ENCODE measurements at places on chromosomes 3 and 15. TPM values are rescaled to one million over a fixed set of nuclear protein-coding genes. Genes with fewer than 3 reads are reported as not detected.

GRCh38 chr15:73948982-73949381, 22.7 kb downstream of the LOXL1 start:
- DNase-seq = no peak

DNA sequence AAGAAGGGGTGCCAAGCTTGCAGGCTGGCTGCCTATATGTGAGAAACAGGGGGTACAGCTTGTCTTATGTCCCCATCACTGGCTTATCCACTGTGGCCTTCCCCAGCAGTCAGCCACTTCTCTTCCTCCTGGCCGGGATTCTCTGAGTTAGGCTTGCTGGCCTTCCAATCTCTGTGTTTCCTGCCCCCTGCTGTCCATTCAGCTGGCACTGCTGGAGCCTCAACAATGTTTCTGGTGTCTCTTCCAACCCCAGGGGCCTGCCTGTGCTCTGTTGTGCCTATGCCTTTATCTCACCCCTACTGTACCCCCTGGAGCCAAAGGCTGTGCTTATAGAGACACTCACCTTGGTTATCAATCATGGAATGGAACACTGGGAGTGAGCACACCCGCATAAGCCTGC, 36.5 kb downstream of the ANAPC13 start:
- no peak for DNase-seq

DNA sequence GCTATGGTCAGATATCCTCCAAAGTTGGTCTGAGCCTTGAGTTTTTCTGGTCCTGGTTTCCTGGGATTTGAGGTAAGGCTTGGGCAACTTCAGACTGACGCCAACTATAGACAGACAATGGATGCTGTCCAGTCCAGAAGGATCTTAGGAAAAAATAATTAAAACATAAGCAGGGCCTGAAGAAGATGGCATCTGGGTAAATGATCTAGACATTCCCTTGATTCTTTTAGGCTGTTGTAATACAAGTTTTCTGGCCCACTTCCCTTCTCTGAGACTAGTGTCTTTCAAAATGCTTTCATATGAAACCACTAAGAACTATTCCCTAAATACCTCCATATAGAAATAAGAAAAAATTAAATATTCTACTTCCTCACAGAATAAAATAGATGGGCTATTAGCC, 47.7 kb upstream of the PLXND1 start:
- peak; percentile 8 for DNase-seq

DNA sequence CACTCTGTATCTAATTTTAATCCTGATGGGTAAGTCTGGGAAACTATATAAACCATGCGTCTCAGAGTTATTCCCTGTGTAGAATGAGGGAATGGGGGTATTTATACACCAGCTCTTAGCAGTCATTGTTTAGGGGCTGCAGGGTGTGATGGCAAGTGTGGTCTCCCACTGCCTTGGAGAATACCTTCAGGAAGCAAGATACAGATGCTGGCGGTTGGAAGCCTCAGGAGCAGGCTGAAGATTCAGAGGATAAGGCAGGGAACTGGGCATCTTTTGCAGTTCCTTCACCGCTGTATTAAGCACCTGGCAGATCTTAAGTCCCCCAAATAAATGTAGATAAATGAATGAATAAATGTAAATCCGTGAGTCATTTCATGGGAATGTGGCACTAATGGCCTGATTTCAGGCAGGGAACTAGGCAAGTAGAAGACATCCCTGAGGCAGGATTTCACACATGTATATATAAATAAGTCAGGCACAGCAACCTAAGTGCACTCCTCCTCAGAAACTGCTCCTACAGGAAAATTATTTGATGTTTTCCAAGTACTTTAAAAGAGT, 209.2 kb upstream of the GADL1 start:
- no peak for DNase-seq

DNA sequence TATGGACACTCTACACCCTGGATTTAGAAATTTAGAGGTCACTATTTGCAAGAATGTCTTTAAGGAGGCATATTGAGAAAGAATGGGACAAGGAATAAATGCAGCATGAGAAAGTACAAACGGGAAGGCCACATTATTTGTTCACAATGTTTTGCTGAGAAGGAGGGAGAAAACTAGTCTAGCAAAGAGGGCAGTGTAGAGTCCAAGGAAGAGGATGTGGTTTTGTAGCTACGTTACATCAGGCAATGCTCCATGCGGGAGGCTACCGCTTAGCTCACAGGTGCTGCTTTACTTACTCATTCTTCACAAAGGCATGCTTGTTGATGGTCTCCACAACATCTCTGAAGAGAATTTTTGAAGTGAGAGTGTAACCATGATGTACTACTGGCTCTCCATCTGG, 191.1 kb downstream of the PLCH1 start:
- no peak for DNase-seq

Gene ROPN1
- polyA plus RNA-seq = not detected
